ENCODE measurements at places on chromosomes 6 and 20. TPM values are rescaled to one million over a fixed set of nuclear protein-coding genes. Genes with fewer than 3 reads are reported as not detected.

PI3 gene
- not detected for total RNA-seq

CDK5RAP1 gene
- total RNA-seq, result 33.5 TPM

FAM83D gene
- total RNA-seq, result 73.1 TPM

GPSM3 gene
- total RNA-seq, result 80.6 TPM

GRCh38 chr20:18258126-18258860, 30.0 kb upstream of the ZNF133 start:
- DNase-seq, result no peak

DNA sequence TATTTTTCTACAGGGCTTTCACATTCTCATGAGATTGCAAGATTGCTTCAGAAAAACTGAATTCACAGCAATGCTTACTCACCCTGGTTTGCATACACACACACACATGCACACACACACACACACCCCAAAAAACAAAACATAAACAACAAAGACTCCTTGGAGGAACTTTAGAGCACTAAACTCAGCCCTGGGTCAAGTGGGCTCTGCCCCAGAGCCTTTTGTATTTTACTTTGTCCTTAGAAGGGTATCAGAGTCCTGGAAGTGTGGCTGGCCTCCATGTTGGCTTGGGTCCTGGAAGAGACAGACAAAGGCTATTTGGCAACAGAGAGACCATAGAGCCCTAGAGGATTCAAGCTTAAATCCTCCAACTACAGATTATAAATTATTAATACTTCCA, 8.0 kb upstream of the CST9 start:
- DNase-seq, result no peak

DNA sequence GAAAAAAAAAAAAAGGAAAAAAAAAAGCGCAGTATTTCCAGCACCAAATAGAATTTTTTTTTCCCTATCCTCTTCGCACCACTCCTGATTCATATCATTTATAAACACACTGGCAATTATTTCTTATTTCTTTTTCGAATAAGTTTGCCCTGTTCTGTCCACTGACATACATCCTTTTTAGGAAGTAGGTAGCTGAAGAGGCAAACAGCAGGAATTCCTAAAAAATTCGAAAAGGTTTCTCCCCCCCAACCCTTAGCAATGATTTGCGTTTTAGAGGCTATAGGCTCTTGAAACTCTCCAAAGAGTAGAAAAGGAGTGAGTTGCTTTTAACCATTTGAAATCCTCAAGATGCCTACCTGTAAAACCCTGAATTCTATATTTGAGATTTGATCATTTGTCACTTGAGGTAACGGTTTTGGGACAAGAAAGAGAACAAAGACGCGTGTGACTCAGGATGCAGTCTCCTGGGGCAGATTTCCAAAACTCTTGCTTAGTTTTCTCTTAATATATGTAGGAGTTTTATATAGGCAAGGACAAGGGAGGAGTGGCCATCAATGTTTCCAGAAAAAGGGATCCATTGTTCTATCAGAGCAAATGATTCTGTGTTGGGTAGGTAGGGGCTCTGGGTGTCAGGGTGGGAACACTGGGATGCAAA, 531 bp upstream of the CCN2 start:
- peak; percentile 25 for DNase-seq

- no peak for DNase-seq
Observed at GRCh38 chr6:101640131-101640530, 246.6 kb downstream of the GRIK2 start.

- no peak for DNase-seq
Observed at GRCh38 chr20:8948442-8949020, 120.4 kb upstream of the PLCB4 start.

DNA sequence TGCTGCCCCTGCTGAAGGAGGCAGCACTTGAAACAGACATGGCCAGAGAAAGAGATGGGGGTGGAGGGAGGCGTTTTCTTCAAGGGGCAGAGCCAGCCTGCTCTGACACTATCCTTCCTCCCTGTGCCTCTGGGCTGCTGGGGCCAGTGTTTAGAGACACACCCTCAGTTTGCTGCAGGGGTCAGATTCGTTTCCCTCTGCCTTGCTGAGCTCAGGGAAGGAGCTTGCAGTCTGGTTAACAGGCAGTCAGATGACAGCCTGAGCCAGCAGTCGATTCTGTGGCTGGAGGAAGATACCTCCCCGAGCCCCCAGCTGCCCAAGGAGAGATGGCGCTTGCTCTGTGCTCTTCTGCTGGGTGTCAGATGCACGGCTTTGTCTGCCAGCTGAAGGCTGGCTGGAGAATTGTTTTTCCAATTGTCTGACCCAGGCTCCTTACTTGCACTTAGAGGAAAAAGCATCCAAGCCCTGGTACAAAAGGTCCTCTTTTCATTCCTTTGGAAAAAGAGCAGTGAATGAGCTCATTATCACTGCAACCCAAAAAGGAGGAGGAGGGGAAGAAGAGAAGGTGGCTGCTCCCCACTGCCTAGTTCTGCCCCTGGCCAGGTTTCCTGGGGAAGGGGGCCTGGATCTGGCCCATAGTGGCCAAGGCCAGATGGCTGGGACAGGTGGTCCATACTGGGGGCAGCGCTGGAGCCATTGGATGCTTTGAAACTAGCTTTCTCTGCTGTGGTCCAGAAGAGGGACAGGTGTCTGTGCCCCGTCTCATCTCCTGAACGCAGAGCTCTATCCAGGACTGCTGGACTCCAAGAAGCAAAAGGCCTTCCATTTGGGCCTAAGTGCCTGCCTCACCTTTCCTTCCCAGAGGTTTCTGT, 88.2 kb downstream of the TCP11 start:
- no peak for DNase-seq

DNA sequence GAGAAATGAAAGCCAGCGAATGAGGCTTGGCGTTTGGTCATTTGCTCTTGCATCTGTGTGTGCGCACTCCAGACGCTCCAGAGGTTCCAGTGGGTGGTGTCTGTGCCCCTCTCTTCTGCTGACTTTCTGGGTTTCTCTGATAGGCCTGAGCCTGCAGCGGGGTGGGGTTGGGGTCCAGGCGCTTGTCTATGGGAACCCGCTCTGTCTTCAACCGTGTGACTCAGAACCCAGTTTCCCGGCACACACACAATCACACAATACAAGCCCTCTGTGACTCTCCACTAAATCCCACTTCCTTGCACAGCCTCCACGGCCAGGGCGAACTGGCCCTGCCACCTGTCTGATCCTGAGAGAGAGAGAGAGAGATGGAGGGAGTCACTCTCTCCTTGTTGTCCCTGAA, 24.6 kb downstream of the RBM38 start:
- DNase-seq, result no peak

- no peak for DNase-seq
Observed at GRCh38 chr6:133001040-133001565, 186.7 kb downstream of the RPS12 start.

DNA sequence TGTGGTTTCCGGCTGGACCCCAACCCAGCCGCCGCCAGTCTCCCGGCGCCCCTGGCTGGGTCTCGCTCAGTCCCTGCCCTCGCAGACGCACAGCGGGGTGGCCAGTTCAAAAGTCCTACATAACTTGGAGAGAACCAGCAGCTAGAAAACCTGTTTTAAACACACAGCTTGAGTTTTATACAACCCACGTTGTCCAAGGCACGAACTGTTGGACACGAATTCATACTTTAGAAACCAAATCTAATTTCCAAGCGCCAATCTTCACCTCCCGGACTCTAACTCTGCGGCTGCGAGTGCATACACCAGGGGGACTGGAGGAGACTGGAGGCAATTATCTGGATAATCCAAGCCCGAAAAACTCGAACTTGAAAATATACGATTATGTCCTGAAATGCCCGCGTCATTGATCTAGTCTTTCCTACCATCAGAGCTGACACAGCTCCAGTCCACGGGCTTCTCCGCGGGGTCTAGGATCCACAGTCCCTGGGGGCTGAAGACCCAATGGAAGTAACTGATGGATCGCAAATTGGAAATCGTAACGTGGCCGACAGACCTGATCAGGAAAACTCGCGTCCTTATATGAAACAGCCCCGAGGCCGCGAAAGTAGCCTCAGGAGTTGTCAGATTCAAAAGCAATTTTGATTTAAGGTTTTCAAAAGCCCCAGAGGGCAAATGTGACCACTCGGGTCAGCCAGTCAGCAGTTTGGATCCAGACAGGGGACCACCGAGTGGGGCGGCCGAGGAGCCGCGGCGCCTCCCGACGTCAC, 843 bp upstream of the HEY2 start:
- DNase-seq, result no peak

- no peak for DNase-seq
Observed at GRCh38 chr6:20589266-20589665, 55.0 kb downstream of the CDKAL1 start.
